ENCODE measurements at places on chromosomes 13 and 19.

GRCh38 chr19:51905206-51905605 is 389 bp upstream of the ZNF649 start:
- DNase-seq, result no peak

GRCh38 chr19:16386619-16387240 is 62.1 kb downstream of the KLF2 start:
- no peak for DNase-seq

DNA sequence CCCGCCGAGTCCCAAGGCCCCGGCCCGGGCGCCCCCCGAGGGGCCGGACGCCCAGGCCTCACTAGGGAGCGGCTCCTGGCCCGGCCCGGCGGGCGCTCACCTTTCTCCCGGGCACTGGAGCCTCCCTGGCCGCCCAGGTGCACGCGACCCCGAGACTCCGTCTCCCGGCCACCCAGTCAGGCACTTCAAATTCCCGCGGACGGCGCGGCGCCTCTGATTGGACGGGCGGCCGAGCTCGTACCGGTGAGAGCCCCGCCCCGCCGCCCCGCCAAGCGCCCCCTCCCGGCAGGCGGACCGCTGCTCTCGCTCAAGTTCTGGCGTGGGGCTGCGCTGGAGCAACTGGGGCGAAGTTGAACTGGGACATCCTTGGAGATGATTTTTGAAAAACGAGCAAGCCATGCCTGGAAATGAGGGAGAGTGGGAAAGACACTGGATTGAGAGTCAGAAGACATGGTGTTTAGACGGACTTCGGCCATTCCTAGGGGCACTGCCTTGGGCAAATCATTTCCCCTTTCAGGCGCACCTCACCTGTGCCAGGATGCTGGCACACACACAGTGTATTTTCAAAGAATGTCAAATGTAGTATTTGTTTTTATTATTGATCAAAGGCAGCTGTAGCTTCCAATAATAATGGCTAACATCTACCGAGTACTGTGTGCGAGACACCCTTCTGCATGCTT is 485.3 kb downstream of the UQCRFS1 start:
- DNase-seq, result no peak

DNA sequence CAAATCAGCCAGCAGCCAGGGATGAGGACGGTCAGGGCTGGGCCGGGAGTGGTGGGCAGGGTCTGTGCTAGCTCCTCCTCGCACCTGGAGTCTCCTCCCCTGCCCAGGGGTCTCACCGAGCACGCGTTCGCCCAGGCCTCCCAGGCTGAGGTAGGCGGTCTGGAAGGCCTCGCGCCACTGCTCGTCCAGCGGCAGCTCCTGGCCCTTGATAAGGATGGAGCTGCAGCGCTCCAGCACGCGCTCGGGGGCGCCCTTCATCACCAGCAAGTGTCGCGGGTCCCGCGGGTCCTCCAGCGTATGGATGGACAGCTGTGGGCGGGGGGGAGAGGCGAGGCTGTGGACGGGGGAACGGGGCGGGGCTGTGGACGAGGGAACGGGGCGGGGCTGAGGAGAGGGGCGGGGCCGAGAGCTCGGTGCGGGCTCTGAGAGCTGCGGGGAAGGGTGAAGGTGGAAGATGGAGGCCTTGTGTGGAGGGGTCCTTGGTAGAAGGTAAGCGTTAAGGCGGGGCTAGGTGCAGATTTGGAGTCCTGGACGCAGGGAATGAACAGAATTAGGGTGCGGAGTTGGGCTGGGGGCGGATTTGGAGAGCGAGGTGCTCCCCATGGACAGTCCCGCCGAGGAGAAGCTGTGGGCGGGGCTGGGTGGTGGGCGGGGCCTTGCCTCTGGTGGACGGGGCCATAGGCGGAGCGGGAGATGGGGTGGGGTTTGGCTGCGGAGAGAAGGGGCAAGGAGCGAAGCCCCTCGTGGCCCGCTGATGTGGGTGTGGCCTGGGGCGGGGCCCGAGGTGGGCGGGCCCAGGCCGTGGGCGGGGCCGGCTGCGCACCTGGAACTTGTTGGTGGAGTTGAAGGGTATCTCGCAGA is 5.7 kb downstream of the ATP4A start:
- DNase-seq, result peak; percentile 45

GRCh38 chr19:56840451-56841192 is at the start of the genes PEG3 and ZIM2:
TSS of gene PEG3 (minus strand) at chr19:56840726. CDS start at chr19:56824655, 16,071 bp downstream.
TSS of gene ZIM2 (minus strand) at chr19:56840726. CDS start at chr19:56824277, 16,449 bp downstream.
- DNase-seq, result no peak

DNA sequence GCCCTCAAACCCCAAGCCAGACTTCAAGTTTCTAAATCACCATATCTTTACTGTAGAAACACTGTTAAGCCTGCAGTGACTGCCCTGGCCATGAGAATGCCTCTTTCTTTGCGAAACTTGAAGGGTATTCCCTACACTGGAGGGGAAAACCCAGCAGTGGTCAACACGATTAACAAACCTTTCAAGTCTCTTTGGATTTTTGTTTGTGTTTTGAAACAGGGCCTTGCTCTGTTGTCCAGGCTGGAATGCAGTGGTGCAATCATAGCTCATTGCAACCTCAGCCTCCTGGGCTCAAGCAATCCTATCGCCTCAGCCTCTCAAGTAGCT is 17.4 kb upstream of the POMP start:
- no peak for DNase-seq

GRCh38 chr13:24036115-24036514 is 124.4 kb upstream of the SPATA13 start:
- no peak for DNase-seq

- no peak for DNase-seq
Measured at GRCh38 chr19:28239270-28239669, 973.7 kb downstream of the UQCRFS1 start.

- DNase-seq, result no peak
Measured at GRCh38 chr19:31675193-31675913, 326.1 kb upstream of the TSHZ3 start.

DNA sequence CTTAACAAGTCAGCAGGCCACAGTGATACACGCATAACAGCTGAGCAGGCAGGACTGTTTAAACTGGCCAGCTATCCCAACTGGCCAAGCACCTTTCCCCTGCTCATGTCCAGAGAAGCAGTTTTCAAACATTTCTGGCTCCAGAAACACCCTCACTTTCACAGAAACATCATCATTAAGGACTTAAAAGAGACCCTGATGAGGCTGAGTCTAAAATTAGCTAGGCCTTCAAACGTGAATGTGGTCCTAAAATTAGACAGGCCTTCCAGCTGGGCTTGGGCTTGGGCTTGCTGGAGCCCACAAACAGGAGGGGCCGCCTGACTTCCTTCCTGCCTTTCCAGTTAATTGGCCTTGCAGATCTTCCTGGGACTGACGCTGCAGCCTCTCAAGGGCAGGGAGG is 334.2 kb downstream of the DNAJC15 start:
- DNase-seq, result no peak

DNA sequence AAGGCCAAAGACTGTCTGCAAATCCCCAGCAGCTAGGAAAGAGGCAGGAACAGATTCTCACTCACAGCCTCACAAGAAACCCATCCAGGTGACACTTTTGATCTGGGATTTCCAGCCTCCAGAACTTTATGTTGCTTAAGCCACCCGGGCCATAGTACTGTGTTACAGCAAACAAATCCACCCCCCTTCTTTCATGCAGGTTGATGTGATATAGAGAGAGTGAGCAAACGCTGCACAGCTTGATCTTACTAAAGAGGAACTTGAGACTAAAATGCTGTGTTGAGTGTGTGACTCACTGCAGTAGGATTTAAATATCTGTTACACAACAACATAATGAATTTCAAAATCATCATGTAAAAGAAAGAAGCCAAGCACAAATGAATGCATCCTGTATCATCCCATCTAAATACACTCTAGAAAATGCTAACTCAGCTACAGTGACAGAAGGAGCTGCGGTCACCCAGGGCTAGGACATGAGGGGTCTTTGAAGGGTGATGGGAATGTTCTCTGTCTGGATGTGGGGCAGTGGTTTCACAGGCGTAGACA is 32.2 kb downstream of the RCBTB2 start:
- DNase-seq, result no peak

- no peak for DNase-seq
Measured at GRCh38 chr13:41058295-41059070, 2.8 kb upstream of the WBP4 start.

DNA sequence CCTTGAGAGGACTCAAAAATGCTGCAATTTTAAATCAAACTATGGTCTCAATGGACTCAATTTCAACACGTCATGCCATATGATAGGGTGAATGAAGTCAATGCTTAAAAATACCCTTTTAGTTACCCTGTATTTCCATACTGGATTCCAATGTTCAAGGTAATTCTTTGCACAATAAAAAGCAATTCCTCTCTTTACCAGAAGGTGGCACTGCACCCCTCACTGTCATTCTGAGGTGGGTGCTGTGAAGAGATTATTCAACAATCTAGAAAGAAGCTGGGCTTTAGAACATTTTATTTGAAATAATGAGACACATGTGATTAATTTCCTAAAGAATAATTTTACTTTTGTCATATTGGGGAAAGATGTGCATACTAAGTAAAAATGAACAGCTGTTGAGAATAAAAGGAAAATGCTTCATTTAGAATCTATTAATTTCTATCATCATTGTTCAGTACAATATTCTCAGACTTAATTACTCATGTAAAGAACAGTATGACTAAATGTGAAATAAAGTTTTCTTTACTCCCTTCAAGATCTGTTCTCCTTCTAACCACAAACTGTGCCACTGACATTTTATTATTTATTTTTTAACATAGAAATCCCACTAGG is 789.1 kb downstream of the GPC5 start:
- no peak for DNase-seq

GRCh38 chr13:113417008-113417751 is 36.1 kb downstream of the ADPRHL1 start:
- no peak for DNase-seq

DNA sequence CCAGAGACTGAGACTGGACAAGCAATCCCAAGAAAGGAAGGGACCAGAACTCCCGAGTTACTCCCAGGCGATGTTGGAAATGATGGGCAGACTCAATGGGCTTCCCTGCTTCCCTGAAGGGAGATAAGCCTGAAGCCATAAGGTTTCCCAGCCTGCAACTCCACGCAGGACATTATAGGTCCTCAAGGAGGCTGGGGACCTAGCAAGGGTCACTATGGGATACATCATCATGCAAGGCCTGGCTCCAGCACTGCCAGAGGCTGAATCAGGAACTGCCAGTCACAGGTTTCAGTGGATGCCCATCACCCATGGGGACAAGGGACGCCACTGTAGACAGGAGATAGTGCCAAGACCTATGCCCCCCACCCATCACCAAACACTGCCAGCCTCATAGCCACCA is 338.7 kb downstream of the IRS2 start:
- DNase-seq, result no peak

DNA sequence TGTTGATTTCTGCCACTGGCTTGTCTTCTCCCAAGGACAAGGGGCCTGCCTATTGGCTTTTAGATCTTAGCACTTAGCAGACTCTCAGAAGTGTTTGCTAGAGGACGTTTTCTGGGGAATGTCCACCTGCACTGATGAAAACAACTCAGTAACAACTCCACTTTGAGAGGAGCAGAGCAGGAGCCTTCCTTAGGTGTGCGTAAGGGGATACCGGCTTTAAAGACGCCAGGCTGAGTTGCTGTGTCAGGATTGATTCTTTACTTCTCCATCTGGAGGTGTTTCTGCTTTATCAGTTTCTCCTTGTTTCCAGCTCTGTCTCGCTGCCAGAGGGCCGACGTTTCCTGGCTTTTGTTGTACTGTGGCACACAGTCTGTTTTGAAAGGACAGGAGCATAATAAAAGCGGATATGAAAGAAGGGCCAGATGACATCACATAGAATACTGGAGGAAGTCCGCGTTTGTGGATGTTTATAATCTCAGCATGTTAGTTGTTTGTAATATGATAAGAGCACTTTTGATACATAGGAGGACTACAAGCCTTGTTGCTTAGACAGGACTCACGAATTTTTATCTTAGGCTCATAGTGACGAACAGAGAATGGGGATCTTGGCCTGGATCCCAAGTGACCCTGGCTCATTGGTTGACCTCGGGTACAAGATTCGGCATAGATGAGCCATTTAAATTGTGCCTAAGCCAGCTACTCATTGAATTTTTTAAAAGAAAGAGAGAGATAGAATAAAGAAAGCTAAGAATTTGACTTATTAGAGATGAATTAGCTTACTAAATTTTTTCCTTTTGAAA is 34.6 kb downstream of the COL4A2 start:
- DNase-seq, result no peak

DNA sequence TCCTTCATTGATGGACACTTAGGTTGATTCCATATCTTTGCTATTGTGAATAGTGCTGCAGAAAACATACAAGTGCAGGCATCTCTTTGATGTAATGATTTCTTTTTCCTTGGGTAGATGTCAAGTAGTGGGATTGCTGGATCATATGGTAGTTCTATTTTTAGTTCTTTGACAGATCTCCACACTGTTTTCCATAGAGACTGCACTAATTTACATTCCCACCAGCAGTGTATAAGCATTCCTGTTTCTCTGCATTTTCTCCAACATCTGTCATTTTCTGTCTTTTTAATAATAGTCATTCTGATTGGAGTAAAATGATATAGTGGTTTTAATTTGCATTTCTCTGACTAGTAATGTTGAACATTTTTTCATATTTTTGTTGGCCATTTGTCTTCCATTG is 116.7 kb downstream of the LMO7 start:
- DNase-seq, result no peak

DNA sequence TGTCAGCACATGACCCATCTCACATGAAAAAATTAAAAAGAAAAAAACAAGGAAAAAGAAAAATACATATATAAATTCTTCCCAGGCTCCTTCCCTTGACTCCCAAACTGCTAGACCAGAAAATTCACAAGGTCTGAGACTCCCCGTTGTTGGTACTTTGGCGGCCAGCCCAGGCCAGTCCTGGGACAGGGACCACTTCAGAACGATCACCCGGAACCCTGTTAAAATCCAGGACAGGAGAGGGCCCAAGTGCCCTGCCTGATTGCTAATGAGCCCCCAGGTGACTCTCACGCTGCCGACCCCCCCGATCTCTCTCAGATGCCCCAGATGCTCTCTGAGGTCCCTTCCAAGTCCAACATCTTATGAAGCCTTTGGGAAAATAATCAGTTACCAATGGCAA is 107.2 kb downstream of the COL4A2 start:
- DNase-seq, result no peak

DNA sequence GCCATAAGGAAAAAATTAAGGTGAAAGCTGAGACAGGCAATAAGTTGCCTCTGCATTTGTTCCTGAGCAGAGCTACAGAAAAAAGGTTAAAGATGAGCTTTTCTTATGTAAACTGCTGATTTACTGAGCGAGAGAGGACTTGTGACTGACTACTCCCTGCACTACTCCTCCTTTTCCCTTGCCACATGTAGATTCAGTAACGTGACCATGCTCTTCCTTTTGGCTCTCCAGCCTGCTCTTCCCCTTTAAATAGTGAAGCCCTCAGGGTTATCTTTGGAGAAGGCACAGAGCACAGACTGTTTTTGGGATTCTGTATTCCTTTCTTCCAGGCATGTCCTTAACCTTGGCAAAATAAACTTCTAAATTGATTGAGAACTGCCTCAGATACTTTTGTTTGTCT is 630.2 kb downstream of the UQCRFS1 start:
- no peak for DNase-seq

GRCh38 chr13:79018166-79018565 is 359.2 kb upstream of the OBI1 start:
- no peak for DNase-seq

DNA sequence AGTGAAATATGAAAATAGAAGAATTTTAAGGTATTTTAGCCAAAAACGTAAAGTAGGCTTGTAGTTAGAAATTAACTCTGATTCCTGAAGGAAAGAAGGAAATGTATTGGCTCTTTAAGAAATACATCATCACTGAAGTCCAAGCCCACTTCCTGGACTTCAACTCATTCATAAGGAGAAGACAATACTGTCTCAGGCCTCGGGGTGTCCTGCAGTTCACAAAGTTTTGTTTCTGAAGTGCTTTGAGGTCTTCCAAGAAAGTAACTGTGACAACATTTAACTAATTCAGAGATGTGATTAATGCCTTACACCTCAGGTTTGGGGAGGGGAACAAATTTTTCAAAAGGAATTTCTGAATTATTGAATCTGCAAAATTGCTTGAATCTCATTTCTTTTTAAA is 65.8 kb upstream of the STARD13 start:
- DNase-seq, result no peak
